ENCODE measurements at places on chromosomes 13 and 19.

DNA sequence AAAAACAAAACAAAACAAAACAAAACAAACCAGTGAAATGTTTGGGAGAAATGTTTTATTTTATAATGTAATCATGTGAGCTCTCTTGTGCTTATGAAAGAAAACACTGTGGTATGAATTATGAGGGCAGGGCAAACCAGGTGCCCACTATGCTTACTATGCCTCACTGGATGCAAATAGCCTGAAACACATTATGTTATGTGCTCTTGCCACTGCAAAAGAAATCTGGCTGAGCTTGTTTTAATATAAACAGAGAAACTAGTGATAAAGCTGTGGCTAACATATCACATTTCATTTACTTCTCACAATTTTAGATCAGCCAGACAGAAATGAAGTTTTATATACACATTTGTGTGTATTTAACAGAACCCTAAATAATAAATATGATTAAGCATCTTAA lies 8.7 kb upstream of the NBEA start:
- DNase-seq = no peak

- no peak for DNase-seq
These were observed 147.7 kb upstream of the VSTM2B start for GRCh38 chr19:29378126-29378525.

DNA sequence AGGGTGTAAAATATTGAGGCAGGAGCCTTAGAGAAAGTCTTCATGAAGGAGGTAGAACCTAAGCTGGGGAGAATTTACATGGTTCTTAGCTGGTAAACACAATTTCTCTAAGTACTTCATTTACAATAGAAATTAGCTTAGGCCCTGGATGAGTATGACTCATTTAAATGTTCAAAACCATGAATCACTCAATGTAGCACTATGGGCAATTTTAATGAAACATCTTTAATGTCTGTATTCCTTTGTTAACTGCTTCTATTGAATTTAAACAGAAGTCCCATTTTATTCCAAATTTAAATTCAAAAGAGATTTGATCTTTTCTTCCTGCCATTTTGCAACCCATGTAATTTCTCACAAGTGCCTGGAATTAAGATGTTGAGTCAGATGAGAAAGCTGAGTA lies 252.1 kb downstream of the RFC3 start:
- DNase-seq = no peak

DNA sequence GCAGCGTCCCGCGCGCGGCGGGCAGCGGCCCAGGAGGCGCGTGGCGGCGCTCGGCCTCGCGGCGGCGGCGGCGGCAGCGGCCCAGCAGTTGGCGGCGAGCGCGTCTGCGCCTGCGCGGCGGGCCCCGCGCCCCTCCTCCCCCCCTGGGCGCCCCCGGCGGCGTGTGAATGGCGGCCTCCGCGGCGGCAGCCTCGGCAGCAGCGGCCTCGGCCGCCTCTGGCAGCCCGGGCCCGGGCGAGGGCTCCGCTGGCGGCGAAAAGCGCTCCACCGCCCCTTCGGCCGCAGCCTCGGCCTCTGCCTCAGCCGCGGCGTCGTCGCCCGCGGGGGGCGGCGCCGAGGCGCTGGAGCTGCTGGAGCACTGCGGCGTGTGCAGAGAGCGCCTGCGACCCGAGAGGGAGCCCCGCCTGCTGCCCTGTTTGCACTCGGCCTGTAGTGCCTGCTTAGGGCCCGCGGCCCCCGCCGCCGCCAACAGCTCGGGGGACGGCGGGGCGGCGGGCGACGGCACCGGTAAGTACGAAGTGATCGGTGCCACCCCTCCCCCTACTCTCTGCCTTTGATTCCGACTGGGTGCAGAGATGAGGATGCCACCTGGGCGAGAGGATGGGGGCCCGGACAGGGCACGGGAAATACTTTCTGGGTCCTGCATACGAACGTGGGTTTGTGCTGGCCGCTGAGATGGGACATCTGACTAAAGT lies 874 bp downstream of the TRIM28 start:
- DNase-seq = no peak

GRCh38 chr13:41562083-41562482 lies 104.7 kb downstream of the RGCC start:
- no peak for DNase-seq
